ENCODE measurements at places on chromosomes 3 and 15. TPM values are rescaled to one million over a fixed set of nuclear protein-coding genes. Genes with fewer than 3 reads are reported as not detected.
A peak's percentile ranks its signal among the peaks of the same experiment; 100 is the strongest.

Gene ERC2
- total RNA-seq: not detected

- no peak for DNase-seq
Observed at GRCh38 chr3:36317915-36318314, 62.4 kb upstream of the STAC start.

DNA sequence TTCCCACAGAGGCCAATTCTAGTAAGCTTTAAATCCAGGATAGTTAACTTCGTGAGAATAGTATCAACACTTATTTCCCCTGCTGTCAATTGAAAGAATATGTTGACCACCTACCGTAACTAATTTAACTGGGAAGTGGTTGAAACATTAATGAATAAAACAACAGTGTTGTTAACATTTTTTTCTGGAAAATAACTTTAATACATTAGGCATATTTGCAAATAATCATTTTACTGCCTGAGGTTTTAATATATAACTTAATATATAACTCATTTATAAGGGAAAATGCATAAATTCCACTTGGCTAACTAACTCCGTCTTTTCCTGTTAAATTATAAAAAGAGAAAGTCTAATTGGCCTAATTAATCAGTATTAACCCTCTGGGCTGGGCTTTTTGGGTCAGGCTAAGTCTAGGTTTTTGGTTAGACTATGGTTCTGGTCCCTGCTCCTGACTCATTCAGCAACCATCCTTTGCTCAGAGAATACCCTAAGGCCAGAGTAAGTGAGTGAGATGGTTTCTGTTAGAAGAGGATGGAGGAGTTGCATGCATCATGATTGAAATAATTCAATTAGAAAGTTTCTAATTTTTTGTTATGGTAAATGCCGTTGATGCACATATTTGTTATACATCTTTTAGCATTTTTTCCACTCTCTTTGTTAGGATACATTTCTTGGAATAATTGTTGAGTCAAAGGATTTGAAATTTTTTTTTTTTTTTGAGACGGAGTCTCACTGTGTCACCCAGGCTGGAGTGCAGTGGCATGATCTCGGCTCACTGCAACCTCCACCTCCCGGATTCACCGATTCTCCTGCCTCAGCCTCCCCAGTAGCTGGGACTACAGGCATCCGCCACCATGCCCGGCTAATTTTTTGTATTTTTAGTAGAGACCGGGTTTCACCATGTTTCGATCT is 10.8 kb upstream of the SKIL start:
- DNase-seq: no peak

Gene EPHA3
- total RNA-seq: 0.71 TPM

- DNase-seq: no peak
Observed at GRCh38 chr15:95622843-95623242, 707.7 kb upstream of the NR2F2 start.

Gene AMOTL2
- total RNA-seq: 16.5 TPM

Gene ARHGEF26
- total RNA-seq: 0.37 TPM

Gene NUP210
- 8.0 TPM for total RNA-seq

- DNase-seq: peak; percentile 12
Observed at GRCh38 chr3:47007482-47008233, 28.2 kb downstream of the NBEAL2 start.

All from psoas muscle (tissue), 8 donors.